ENCODE measurements at places on chromosomes 7 and 10.

- no peak for DNase-seq
These were observed 118.8 kb upstream of the MYO3A start for GRCh38 chr10:25815236-25815635.

DNA sequence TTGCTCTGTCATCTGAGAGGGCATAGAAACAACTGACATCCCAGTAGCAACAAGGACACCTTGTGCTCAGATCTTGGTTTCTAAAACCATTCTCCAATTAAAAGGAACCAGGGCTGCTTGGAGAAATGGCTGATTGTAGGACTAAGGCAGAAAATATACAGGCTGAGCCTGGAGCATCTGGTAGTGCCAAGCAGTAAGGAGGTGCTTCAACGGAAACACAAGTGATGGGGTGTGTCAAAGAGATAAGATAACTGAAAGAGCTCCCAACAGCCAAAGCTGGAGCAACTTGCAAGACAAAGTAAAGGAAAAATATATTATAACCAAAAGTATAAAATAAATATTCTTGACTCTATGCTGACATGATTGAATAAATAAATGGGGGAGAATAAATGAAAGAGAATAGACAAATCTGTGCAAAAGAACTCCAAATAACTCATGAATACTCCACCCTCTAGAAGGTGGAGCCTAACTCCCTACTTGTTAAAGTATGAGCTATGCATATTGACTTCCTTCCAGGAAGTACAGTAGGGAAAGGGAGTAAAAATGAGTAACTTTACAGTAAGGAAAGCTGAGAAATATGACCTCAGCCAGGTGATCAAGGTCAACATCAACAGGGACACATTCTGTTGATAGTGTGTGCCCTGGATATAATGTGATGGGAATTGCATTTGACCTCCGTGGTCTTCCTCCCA lies 162.4 kb downstream of the NOC3L start:
- DNase-seq: no peak

GRCh38 chr7:101687791-101688182 lies 58.7 kb upstream of the MYL10 start:
- DNase-seq: no peak

DNA sequence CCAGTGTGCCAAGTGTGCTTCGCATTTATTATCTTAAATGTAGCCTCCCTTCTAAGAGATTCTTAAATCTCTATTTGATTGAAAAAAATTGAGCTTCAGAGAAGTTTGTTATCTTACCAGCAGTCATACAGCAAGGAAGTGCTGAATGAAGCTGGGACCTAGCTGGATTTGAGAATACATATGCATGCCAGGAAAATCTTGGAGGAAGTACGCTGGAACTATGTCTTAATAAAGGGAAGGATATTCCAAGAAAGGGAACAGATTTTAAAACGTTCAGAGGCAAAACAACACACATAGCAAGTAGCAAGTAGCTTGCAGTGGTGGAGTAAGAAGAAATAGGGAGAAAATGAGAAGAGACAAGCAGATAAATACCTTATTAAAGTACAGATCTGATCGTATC lies 1.5 kb downstream of the CFAP70 start:
- no peak for DNase-seq

DNA sequence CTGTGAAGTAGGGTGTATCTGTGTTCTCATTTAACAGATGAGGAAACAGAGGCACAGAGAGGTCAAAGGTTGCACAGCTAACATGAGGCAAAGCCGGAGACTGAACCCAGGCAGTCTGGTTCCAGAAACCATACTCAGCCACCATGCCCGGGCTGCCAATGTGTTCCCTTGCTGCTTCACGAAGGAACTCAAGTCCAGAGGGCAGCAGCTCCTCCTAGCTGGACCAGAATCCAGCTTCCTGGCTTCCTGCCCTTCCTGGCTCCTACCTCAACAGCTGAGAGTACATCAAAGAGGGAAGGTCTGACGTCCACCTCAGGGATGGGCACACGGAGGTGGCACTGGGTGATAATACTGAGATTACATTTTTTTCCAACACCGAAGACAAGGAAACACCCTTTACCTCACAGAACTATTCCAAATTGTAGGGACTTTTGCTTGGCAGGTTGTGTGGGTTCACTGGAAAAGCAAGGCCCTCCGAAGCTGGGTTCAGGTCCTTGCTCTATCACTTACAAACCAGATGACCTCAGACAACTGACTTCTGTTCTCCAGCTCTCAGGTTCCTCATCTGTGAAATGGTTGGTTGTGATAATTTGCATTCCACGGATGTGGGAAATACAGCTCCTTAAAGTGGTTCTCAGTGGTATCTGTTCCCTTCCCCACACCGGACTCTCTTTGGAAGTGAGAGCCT lies 154.1 kb upstream of the ZMIZ1 start:
- peak; percentile 12 for DNase-seq

- no peak for DNase-seq
These were observed 17.4 kb upstream of the CCL26 start for GRCh38 chr7:75789361-75789924.

DNA sequence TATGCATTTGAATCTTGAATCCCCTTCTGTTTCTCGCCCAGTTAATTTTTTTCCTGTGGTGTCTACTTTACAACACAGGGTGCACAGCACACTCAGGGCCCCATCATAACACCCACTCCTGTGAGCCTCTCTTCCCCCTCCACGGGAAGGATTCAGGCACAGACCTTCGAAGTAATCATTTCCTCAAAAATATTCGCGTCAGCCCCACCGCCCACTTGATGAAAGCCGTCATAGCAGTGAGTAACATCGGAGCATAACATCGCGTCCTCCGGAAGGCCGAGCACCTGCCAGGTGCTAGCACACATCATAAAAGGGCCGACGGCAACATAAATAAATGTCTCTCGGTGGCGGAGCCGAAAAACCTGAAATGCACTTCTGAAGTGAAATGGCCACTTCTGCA lies 201.7 kb upstream of the ADARB2 start:
- DNase-seq: no peak

- DNase-seq: peak; percentile 53
These were observed at the start of gene ZNF239 for GRCh38 chr10:43574001-43574892. Gene ZNF239 (minus strand): TSS chr10:43574616. CDS start chr10:43558079, 16,537 bp downstream.

DNA sequence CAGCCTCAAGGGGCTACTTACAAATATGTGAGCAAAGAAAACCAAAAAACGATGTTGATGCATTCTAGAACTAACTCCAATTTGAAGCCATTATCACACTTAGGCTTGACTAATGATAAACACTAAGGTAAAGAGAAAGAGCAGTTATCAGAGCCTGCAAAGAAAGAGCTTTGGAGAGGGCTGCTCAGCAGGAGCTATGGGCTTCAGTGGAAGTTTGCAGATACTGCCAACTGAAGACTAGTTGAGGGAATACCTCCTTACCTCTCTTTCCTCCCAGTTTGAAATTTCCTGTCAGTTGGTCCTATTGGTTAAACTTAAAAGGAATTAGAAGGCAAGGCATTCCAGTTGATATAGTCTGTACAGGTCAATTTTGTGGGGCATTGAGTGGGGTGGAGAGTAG lies 498.1 kb upstream of the POT1 start:
- DNase-seq: no peak

DNA sequence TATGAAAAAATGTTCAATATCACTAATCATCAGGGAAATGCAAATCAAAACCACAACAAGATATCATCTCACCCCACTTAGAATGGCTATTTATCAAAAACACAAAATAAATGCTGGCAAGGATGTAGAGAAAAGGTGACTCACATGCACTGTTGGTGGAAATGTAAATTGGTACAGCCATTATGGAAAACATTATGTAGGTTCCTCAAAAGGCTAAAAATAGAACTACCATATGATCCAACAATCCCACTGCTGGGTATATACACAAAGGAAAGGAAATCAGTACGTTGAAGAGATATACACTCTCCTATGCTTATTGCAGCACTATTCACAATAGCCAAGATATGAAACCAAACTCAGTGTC lies 50.2 kb downstream of the CDK1 start:
- DNase-seq: no peak

- DNase-seq: no peak
These were observed 82.2 kb downstream of the VOPP1 start for GRCh38 chr7:55490099-55490498.

DNA sequence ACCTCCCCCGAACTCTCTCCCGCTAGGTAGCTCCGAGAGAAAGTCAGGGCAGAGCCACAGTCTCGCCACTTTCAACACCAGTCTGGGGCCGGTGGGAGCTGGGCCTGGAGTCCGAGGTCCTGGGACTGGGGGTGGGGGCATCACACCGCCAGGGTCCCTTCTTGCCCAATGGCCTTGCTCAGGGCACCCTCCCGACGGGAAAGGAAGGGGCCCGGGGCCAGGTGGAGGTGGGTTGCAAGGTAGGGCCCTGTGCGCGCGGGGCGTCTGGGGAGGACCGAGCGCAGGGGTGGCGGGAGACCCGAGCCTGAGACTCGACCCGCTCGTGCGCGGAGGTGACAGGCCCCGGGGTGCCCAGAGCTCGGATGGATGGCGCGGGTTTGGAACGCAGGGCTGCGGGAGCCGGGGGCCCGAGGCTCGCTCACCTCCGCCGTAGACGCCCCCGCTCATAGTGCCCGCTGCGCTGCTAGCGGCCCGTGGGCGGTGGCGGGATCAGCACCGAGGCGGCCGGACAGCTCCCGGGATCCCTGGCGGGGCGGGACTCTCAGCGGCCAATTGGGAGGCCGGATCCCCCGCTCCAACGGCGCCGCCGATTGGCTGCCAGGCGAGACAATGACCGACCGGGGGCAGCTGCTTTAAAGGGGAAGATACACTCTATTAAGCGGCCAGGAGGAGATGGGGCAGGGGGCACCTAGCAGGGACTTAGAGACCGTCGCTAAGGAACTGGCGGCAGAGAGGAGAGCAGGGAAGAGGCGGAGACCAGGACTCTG lies at the start of gene ACTL6B:
Gene ACTL6B, minus strand, starts transcription at position 541 of the 767 bp plus-strand sequence. Its CDS starts 94 bp downstream, at position 447.
- no peak for DNase-seq

DNA sequence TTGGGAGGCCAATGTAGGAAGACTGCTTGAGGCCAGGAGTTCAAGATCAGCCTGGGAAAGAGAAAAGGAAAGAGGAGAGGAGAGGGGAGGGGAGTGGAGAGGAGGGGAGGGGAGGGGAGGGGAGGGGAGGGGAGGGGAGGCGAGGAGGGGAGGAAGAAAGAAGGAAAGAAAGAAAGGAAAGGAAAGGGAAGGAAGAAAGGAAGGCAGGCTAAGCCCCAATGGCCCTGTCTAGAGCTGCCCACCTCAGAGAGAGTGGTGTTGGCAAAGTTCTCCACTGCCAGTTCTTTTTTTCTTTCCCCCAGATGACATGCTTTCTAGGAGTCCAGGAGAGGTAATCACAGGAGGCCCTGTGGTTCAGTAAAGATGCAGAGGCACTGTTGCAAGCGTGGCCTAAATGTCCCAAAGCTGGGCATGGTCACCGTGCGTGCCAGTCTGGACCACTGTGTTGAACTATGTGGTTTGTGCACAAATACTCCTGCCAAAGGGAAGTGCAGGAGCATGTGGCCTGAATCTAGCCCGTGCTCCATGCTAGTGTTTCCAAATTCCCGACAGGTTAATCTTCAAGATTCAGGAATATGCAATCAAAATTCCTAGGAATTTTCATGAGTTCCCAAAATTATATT lies 39.7 kb downstream of the ODAD2 start:
- no peak for DNase-seq

DNA sequence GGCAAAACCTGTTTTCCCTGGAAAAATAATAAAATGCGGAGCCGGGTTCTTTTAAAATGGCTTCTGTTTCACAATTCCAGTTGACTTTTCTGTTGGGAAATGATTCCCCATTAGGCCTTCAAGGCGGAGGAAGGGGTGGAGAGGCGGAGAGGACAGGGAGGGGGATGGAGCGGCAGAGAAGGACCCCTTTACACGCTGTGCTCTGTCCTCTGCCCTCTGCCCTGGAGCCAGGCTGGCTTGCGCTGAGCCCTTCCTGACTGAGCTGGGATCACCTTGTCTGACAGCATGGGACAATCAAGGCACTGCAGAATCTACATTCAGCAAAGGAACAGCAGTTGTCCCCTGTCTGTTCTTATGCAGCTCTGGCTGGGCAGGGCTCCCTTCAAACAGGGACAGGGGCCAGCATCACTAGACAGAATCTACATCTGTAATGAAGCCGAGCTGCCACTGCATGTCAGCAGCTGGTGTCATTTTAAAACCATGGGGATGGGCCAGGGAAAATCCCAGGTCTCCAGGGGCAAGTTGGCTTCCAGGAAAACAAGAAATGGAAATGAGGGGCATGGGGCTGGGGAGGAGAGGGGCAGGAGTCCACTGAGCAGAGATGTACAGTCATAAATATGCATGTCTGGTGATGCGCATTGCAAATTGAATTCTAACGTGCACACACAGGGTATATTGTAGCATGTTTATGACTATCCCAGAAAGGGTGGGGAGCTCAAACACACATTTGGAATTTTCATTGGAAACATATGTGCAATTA lies 120.0 kb downstream of the MKX start:
- no peak for DNase-seq

DNA sequence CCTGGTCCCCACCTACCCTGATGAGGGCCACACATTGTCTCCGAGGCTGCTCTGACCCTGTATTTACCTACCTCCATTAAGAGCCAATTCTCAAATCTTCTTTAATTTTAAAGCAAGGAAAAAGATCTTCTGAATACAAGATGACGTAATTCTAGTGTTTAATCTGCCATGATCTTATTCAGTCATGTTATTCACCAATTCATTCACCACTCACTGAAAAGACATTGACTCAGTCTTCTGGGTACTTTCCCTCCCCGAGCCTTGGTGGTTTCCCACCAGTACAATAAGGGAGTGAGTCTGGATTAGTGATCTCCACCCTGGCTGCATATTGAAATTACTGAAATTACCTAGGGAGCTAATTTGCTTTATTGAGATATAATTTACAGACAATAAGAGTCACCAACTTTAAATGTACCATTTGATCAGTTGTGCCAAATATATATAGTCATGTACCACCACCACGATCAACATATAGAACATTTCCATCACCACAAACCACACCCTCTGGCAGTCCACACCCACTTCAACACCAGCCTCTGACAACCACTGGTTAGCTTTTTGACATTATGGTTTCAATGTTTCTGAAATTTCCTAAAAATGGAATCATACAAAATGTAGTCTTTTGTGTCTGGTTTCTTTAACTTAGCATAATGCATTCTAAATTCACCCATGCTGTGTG lies 117.5 kb upstream of the UNC5B start:
- DNase-seq: no peak

DNA sequence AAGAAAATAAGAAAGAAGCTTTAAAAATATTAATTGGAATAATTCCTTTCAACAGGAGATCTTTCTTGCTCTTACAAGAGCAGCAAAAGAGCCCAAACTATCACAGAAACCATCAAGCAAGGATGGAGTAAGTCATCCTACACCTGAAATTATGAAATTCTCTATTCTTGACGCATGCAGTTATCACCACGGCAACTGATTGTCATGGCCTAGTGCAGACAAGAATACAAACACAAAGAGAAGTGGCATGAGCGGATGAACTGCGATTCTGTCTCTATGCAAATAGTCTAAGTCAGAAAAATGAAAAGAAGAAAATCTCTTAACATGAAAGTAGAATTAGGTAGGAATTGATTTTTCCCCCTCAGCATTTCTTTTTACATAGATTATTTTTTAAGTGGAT lies 54.8 kb upstream of the SLC35B4 start:
- no peak for DNase-seq

- DNase-seq: no peak
These were observed 198.0 kb upstream of the NEBL start for GRCh38 chr10:21095073-21095472.

DNA sequence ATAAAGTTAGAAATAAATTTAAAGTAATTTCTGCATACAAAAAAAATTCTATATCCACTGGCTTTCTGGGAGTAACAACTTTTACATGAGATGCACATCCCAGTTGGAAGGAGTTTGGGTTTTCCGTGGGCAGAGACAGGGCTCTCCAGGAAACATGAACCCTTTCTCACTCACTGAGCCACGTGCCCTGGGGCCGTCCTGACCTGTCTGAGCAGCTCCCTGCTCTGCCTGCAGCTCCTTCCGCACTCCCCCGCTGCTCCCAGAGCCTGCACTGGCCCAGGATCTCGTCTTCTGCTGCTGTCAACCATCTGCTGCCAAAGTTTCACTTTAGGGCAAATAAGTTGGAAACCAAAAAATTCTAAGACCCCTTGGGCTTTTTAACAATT lies 169.1 kb downstream of the DIP2C start:
- DNase-seq: no peak
